Stimulated activated CD8-positive, alpha-beta memory T cell treated with anti-CD3 and anti-CD28 coated beads, Interleukin-7, amount 100 ng/mL, for 1 hour (primary cell): ENCODE measurements at places on chromosomes 7 and 10.

GRCh38 chr7:11843113-11843765 lies 11.2 kb upstream of the THSD7A start:
- DNase-seq = no peak

GRCh38 chr10:62818426-62819011 lies 2.4 kb upstream of the EGR2 start:
- DNase-seq = peak; percentile 27

DNA sequence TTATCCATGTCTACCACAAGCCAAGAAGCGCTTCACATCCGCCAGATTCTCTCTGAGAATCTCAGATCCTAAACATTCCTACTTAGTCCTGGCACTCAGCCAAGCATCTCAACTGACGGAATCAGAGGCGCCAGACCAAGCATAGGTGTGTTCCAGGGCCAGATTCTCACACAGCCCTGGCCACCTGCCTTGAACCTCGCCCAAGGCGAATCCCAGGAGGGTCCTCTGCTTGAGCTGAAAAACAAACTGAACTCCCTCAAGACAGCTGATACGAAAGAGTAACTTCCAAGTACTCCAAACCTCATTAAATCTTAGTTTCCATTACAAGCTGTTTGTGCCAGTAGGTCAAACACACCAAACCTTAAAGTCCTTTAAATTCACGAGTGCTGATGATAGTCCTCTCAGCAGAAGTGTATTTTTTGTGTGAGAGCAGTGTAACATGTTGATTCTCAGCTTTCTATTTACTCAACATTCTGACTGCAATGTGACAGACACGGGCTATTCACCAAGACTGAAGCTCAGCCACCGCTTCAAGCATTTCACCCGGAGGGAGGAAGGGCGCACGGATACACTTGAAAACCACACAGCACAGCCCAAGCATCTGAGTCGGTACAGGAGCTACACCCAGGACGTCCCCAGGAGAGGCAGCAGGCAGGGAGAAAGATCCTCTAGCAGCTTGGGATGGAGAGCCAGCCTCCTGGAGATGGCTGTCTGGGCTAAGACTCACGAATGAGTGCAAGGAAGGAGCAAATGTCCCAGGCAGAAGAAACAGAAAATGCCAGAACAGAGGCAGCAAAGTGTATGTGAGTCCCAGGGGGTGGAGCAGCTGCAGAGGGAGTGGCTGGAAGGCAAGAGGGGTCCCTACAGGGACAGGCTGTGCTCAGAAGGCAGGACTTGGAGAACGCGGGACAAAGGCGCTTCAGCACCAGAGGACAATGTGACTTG lies 6.0 kb downstream of the PARD3 start:
- no peak for DNase-seq

DNA sequence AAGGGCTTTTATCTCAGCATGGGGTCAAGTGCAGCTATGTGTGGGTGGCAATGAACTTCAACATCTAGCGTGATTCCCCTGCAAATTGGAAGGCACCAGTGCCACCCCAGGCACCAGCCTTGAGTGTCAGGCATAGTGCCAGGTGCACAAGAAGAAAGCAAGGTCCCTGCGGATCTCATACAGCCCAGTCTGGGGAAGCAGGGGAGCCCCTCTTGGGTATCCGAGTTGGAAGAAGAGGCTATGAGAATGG lies 269.0 kb downstream of the RPS24 start:
- no peak for DNase-seq

- DNase-seq = no peak
These were observed 700 bp downstream of the MTPN start for GRCh38 chr7:135976312-135977006.

DNA sequence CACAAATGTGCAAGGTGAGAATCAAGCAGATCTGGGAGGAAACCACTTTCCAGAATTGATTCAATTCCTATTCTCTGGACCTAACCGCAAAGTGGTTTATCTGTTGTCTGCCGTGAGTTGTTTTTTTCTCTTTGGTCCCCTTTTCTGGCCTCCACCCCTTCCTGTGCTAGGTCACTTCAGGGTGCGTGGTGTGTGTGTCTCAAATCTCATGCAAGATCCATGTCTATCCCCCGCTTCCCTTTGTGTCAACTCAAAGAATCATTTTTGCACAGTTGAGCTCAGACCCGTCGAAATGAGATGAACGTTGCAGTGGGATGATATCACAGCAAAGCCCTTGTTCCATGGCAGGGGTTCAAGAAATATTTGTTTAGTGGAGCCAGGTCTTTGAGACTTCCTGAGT lies 184.5 kb downstream of the GATA3 start:
- DNase-seq = no peak

- DNase-seq = no peak
These were observed 1.7 kb upstream of the HMX2 start for GRCh38 chr10:123146013-123146893.

DNA sequence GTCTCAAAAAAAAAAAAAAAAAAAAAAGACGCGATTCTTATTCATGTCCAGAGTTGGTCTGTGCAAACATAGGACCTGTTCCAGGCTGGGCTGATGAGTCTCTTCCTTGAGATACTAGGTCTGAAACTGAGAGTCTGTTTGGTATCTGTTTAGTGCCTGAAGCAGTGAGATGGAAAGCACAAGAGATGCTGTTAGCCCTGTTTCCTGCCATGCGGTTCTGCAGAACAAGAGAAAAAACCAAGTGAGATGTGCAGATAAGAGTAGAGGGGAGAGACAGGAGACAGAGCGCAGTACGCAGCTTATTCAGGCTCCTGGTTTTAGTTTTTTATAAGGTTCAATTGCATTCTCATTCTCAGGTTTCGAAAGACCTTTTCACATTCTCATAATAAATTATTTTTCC lies 85.8 kb upstream of the PRKCQ start:
- DNase-seq = peak; percentile 7

GRCh38 chr10:1938317-1938716 lies 201.0 kb upstream of the ADARB2 start:
- peak; percentile 23 for DNase-seq

- DNase-seq = no peak
These were observed 31.1 kb downstream of the NRBF2 start for GRCh38 chr10:63164166-63164623.

DNA sequence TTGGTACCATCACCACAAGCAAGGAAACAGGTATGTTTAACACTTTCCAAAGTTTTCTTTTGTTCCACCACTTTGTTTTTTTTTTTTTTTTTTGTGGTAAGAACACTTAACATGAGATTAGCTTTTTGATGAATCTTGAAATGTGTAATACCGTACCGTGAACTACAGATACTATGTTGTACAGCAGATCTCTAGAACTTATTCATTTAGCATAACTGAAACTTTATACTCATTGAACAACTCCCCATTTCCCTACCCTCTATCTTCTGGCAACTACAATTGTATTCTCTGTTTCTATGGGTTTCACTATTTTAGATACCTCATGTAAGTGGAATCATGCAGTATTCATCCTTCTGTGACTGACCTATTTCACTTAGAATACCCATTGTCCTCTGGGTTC lies 162.7 kb upstream of the ITGB1 start:
- no peak for DNase-seq

DNA sequence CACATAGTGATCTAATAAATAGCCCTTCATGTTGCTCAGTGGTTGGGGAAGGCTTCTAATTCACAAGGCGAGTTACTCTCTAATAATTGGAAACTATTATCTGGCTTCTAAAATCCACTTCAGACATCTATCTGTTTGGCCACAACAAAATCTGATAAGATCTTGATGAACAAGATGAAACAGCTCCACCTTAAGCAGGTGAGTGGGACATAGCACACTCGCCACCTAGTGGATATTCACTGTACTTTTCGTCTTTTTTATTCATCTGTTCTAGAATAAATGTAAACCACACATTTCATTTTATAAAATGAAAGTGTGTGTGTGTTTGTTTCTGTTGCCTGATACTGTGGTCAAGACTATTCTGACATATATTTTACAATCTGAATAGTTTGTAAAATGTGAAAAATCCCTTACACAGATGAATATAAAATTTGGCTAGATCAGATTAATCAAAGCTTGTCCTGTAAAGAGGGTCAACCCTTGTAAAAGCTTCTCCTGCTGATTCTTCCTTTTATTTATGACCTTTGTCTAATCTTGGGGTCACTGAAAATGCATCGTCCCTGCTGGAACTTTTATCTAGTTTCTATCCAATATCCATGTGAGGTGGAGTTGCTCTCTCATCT lies 26.5 kb upstream of the CNTNAP2 start:
- DNase-seq = no peak

DNA sequence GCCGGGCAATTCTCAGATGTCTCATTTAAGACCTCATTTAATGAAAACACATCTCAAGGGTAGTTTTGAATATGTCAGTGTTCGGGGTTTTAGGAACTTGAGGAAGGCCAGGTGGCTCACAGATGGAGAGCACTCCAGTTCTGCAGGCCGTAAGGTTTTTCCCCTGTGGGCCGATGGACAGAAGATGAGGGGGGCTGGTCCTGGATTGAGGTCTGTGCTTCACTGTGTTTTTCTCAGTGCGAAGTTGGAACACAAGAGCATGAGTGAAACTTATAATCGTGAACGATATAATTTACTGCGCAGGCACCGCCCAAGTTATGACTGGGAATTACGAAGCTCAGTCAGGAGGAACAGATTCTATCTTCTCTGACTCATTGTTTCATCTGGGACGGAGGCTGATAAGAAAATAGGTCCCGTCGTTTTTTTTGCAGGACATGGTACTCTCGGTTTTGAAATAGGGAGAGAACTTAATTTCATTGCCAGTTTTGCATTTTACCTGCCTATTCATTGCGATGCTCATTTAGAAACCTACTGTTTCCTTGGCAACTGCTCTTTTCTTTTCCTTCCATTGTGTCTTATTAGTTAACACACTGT lies 591.0 kb upstream of the PFKP start:
- DNase-seq = no peak
